ENCODE measurements at places on chromosomes 5 and 9. TPM values are rescaled to one million over a fixed set of nuclear protein-coding genes. Genes with fewer than 3 reads are reported as not detected.

Gene C6
- total RNA-seq = not detected

Gene GARIN3
- total RNA-seq = not detected

Gene KCNIP1
- not detected for total RNA-seq

Gene TAF11L8
- total RNA-seq = not detected

Gene SPACA9
- total RNA-seq = 2.0 TPM

Gene TMOD1
- total RNA-seq = not detected

Gene CCDC187
- total RNA-seq = not detected

Gene PCA3
- total RNA-seq = not detected

Gene FGF1
- total RNA-seq = 0.44 TPM

Gene PNPLA7
- total RNA-seq = 1.1 TPM

Gene GLRA1
- total RNA-seq = not detected

Gene BBLN
- 41.9 TPM for total RNA-seq

Gene PCDHB6
- total RNA-seq = 0.14 TPM

Gene GADD45G
- 2.0 TPM for total RNA-seq

Gene SOWAHA
- total RNA-seq = not detected

Gene ZCCHC7
- total RNA-seq = 29.5 TPM

Gene GABRB2
- total RNA-seq = under 0.01 TPM

Gene SOX30
- not detected for total RNA-seq

Gene AGXT2
- not detected for total RNA-seq

Gene IFNK
- not detected for total RNA-seq

Gene PCDHGC3
- 81.9 TPM for total RNA-seq

Gene KLHL9
- total RNA-seq = 25.6 TPM

Gene SCGB3A2
- not detected for total RNA-seq

Gene TSLP
- 0.43 TPM for total RNA-seq

Gene DMRT2
- total RNA-seq = not detected

Gene PAX5
- not detected for total RNA-seq

Gene NUDT12
- 7.4 TPM for total RNA-seq

Gene DBH
- not detected for total RNA-seq

Gene KCNV2
- total RNA-seq = not detected

Gene SLC25A2
- 0.44 TPM for total RNA-seq

Gene PHF19
- total RNA-seq = 20.1 TPM

Gene MEIKIN
- total RNA-seq = not detected

Gene LCNL1
- 0.14 TPM for total RNA-seq
